ENCODE measurements at places on chromosomes 11 and 22.
A peak's percentile ranks its signal among the peaks of the same experiment; 100 is the strongest.

GRCh38 chr22:50118557-50119168, 28.9 kb downstream of the MOV10L1 start:
- DNase-seq, result no peak

GRCh38 chr11:78339945-78340344, 77.7 kb downstream of the GAB2 start:
- no peak for DNase-seq

GRCh38 chr11:95149651-95150364, 60.2 kb downstream of the ENDOD1 start:
- no peak for DNase-seq

DNA sequence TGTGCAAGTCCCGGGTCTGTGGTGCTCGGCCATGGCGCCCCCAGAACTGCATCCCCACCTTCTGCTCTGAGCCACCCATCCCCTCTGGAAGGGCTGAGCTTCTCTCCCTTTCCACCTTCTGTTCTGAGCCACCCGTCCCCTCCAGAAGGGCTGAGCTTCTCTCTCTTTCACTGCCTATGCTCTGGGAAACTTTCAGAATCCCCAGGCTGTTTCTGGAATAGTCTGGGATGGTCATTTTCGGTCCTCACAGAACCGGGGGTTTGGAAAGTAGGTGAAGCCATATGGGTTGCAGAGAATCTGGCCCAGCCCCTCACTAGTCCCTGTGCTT, 3.4 kb upstream of the BID start:
- no peak for DNase-seq

GRCh38 chr11:63015521-63016215, at the start of gene SLC22A8:
SLC22A8 (minus strand) TSS chr11:63015841; CDS start chr11:63014958, 883 bp downstream.
- no peak for DNase-seq

GRCh38 chr22:25027959-25028840, 75.7 kb downstream of the KIAA1671 start:
- DNase-seq, result no peak

- DNase-seq, result no peak
Measured at GRCh38 chr22:37546437-37547250, 13.6 kb upstream of the CDC42EP1 start.

DNA sequence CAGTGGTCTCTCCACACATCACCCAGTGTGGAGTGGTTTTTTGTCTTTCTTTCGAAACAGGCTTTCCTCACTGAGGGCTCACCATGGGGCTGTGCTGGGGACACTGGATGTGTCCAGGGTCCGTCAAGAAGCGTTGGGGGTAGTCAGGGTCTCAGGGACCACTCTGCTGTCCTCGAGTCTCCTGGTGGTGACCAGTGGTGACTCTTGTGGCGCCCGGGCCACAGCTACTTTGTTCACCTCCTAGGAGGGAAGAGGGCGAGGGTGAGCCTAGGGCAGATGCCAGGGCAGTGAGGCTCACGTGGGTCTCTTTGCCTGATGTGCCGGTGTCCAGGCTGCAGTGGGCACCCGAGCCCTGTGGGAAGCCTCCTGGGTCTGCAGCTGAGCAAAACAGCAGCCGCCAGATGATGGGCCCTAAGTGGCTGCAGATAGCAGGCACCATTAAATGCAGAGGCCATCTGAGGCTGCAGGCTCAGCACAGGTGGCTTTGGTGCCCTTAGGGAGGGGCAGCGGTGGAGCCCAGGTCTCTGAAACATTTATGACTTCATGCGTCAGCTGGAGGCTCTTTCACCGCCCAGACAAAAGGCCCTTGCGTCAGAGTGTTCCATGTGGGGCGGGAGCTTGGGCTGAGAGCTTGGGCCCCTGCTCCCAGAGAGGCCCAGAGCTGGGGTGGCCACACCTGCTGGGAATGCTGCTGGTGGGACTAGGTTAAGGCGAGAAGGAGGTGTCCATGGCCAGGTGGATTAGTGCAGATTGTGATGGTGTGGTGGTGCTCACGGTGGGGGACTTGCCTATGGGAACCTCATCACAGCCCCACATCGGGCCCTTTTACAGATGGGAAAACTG, 29.5 kb downstream of the KCNQ1 start:
- no peak for DNase-seq

- peak; percentile 77 for DNase-seq
Measured at GRCh38 chr22:35350539-35351503, 30.1 kb upstream of the HMOX1 start.

DNA sequence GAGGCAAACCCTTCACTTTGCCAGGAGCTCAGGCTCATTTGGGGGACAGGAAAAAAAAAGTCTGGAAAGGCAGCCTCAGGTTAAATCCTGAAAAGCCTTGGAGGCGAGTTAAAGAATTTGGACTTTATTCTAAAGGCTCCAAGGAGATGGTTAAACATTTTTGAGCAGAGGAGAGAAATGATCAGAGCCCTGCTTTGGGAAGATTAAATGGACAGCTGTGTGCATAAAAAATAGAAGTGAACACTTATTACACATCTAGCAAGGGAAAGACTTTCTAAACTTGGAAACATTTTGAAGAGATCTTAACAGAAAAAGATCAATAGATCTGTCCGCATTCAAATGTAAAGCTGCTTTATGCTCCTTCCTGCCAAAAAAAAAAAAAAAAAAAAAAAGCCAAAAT, 8.4 kb upstream of the RAB3IL1 start:
- no peak for DNase-seq

- no peak for DNase-seq
Measured at GRCh38 chr11:2983908-2984307, 8.2 kb downstream of the NAP1L4 start.

DNA sequence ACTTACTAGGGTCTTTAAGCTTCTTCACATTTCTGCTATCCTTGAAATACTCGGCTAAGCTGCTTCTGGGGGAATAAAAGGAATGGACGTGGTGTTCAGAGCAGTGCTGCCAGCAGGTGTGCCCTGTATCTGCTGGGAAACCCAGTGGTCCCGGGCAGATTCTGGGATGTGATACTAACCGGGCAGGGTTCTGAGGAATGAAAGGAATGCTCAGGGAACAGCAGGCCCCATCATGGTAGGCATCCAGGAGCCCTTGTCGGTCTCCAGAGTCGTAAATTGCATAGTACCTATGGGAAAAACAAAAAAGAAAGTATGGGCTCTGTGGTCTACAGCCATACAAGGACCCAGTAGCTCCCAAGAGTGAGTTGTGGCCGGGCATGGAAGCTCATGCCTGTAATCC, 4.5 kb upstream of the TMEM223 start:
- DNase-seq, result no peak

DNA sequence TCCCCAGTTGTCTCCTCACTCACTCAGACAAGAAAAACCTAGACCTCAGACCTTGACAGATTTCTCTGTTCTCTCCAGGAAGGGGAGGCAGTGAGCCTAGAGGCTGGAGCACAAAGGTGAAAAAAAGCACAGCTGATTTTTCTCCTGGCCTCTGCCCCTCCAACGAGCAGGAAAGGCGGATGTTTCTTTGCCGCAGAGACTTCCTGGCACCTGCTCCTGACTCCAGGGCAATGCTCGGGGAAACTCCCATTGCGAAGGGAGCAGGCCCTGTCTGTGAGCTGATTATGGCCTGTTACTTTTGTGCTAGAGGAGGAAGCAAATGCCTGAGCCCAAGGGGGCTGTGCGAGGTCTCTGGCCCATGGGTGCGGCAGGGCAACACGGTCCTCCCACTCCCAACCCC, 25.4 kb downstream of the MS4A10 start:
- DNase-seq, result no peak

DNA sequence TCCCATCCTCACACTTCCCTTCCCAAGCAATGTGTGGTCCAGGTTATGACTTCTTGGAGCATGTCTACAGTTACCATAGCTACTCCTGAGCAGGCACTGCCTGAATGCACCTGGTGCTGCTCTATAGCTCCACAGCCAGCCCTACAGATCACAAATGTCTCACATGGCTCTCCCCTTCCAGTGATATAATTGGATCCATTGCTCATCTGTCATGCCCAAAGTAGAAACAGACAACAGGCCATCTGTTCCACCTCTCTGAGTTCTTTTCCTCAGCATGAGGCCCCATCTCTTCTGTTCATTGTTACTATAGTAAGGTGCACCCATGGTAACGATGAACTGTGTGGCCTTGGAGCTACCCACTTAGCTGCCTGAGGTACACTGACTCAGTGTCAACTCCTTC, 320.3 kb upstream of the ZC3H12C start:
- DNase-seq, result no peak

DNA sequence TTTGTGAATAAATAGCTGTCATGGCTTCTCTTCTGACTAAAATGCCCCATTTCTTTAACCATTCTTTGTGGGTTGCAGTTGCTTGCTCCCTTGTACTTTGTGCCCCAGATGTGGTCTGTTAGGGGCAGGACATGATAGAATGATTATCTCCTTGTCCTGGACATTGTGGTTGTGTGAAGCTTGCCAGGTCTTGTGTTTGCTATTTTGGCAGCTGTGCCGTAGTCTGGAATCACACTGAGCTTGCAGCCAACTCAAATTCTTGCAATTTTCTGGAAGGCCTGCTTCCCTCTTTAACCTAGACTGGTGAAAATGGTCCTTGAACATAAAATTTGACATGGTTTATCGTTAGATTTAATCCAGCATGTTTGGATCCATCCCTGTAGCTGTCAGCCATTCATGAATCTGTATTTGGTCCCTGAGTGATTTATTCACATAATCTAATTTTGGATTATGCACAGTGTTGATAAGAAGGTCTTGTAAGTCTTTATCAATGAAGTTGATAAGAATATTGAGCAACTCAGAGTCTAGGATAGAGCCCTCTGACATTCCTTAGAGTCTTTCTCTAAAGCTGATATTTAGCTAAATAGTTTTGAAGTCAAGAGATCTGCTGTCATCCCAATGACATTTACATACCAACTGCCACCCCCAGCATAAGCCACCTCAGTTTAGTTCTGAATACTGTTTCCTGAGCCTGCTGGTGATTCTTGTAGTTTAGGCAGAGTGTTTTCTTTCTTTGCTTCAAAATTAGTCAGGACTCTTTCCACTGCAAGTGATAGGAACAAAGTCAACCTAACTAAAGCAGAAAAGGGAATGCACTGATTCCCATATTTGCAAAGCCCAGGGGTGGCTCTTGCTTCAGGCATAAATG, 9.8 kb downstream of the SPON1 start:
- DNase-seq, result no peak

- no peak for DNase-seq
Measured at GRCh38 chr11:18699848-18700261, 1.3 kb downstream of the TMEM86A start.

DNA sequence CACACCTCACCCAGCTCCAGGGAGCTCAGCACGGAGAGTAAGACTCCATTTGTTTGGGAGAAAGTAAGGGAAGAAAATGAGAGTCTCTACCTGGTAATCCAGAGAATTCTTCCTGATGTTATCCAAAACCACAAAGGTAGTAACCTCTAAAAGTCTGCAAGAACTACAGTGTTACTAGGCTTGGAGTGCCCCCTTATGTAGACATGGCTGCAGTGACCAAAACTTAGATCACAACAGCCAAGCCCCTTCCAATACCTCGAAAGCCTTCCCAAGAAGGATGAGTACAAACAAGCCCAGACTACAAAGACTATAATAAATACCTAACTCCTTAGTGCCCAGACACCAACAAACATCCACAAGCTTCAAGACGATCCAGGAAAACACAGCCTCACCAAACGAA, 4.9 kb downstream of the UBE2L6 start:
- no peak for DNase-seq

- DNase-seq, result no peak
Measured at GRCh38 chr22:35443338-35443737, 43.4 kb downstream of the MCM5 start.

GRCh38 chr22:42873356-42873755, 16.3 kb upstream of the ARFGAP3 start:
- DNase-seq, result no peak

DNA sequence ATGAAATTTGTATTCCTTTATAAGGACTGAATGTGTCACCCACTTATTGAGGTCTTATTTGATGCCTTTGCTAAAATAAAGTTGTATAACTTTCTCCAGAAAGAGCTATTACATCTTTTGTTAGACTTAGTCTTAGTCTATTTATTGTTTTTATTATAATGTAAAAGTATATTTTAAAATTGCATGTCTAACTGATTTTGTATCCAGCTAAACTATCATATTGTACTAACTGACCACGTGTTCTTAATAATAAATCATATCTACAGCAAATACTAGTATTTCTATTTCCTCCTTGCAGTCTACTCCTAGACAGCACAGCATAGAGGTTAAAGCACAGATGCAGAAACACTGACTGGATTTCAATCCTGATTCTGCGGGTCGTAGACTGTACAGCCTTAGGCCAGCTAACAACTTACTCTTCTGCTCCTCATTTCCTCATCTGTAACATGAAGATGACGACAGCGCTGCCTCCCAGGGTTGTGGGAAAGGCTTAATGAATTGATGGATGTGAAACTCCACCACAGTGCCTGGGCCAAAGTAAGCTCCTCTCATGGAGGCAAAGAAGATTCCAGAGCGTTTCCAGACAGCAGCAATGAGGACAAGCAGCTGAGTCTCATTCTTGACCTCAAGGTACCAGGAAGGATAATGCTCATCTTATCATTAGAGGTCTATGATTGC, 13.2 kb downstream of the IFITM10 start:
- DNase-seq, result no peak

- no peak for DNase-seq
Measured at GRCh38 chr11:79242616-79243015, 198.2 kb downstream of the TENM4 start.

- DNase-seq, result no peak
Measured at GRCh38 chr11:56890584-56891305, 98.0 kb upstream of the OR5AK2 start.

- DNase-seq, result no peak
Measured at GRCh38 chr11:109785714-109786113, 307.5 kb upstream of the ZC3H12C start.

- no peak for DNase-seq
Measured at GRCh38 chr22:24763872-24764485, 10.5 kb downstream of the PIWIL3 start.

- DNase-seq, result no peak
Measured at GRCh38 chr11:86785576-86785975, 14.8 kb upstream of the PRSS23 start.

DNA sequence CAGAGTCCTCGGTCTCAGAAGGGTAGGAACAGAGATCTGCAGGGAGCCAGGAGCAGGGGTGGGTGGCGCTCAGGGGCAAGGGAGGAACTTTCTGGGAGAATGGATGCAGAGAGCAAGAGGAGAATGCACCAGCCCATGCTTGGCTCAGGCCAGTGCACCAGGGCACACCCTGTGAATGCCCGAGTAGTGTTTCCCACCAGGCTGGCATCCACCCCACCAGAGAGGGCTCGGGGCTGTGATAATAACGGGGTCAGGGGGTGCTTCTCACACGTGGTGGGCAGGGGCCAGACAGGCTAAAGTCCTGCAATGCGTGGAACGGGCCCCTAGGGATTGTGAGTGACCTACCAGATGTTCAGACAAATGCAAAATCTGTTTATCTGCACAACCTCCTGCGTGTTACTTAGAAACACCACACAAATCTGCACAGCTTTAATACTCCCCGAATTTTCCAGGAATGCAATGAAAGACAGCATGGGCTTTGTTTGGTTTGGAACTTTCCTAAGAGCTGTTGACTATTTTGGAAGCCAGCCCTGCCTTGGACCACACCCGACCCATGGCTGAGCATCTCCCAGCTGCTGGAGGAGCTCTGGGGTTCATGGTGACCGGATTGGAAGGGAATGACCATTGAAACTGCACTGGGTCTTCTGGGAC, 368.3 kb downstream of the SHANK2 start:
- DNase-seq, result no peak

Measured in Kasumi-1 (cell line).